Uterus (tissue), 4 donors: ENCODE measurements at places on chromosomes 5 and 9.

GRCh38 chr5:74092766-74093165, 466.8 kb downstream of the ARHGEF28 start:
- DNase-seq: no peak

DNA sequence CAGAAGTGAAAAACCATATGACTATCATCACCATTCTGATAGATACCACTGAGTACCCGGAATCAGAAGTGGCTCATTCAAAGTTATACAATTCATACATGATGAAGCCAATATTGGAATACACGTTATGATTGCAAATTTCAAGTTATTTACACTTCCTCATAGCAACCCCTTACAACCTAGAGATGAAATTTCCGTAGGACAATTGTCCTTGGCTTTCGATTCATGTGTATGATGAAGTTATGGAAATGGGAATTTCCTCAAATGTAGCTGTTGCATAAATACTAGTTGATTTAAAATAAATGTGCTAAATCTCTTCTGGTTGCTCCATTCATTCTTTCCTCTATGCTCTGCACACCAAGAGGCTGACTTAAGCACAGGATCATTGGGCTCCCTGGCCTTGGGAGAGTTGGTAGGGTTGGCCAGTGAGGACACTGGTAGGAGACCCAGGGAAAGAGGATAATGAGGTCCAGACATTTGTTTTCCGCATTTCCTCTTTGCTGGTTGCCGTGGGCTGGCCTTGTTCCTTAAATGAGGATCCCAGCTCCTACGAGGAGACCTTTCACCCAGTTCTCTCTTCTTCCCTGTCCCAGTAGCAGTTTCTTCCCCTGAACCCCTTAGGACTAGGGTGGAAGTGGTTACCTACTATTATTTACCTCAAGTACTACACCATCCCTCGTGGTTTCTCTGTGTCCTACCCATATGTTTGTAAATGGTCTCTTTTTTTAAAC, 90.3 kb downstream of the ZNF474 start:
- DNase-seq: no peak

DNA sequence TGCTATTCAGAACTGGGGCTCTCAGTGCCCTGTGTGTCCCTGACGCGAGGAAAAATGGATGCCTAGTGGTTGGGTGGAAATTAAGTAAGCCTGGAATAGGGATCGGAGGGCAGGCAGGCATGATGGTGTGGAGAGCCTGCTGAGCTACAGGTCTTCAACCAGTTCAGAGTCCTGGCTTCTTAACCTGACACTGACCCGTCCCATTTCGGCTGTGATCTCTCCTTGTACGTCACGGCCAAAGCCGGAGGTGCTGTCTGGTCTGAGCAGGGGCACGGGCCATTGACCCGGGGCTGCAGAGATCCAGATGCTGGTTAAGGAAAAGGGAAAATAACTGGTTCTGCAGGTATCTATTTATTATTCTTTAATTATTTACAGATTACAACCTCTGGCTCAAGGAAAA, 27.9 kb downstream of the RHOBTB3 start:
- no peak for DNase-seq

DNA sequence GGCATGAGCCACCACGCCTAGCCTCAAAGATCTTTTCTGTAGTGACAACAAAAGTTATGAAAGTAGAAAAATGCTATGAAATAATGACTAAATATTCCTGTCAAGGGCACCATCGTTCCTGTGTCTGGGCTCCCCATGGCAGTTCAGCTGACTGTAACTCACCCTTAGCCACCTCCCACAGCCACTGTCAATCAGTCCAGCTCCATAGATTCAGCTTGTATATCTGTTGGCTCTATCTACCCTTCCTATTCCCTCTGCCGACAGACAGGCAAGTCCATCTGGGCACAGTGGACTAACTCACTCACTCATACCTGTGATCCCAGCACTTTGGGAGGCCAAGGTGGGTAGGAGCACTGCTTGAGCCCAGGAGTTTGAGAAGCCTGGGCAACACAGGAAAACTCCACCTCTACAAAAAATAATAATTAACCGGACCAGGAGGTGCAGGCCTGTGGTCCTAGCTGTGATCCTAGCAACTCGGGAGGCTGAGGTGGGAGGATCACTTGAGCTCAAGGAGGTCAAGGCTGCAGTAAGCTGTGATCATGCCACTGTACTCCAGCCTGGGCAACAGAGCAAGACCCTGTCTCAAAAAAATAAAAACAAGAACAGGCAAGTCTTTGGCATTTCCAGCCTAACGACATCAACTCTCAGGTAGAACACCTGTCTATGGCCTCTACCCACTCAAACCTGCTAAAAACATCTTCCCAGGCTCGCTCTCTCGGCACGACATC, 6.2 kb downstream of the CAMSAP1 start:
- DNase-seq: no peak

GRCh38 chr5:170113522-170113900, 7.8 kb downstream of the FOXI1 start:
- no peak for DNase-seq

DNA sequence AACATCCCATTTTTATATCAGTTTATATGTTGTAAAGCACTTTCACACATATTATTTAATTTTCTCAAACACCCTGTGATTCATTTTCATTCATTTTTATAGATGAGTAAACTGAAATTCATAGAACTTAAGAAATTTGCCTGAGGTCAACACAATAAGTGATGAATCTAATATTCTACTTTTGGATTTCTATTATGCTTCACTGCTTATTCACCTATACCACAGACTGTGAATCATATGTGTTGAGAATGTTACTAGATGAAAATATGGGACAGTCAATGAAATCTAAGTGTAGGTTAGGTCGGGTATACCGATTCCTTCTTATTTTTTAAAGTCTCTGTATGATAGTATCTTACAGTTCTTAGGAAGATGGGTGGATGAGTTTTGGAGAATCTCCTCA, 24.8 kb downstream of the CDC37L1 start:
- DNase-seq: no peak

GRCh38 chr5:149959406-149960236, 937 bp upstream of the SLC26A2 start:
- no peak for DNase-seq

- DNase-seq: no peak
Measured at GRCh38 chr9:38058452-38059232, 10.4 kb downstream of the SHB start.

GRCh38 chr9:105932276-105932675, 237.9 kb downstream of the TMEM38B start:
- no peak for DNase-seq

DNA sequence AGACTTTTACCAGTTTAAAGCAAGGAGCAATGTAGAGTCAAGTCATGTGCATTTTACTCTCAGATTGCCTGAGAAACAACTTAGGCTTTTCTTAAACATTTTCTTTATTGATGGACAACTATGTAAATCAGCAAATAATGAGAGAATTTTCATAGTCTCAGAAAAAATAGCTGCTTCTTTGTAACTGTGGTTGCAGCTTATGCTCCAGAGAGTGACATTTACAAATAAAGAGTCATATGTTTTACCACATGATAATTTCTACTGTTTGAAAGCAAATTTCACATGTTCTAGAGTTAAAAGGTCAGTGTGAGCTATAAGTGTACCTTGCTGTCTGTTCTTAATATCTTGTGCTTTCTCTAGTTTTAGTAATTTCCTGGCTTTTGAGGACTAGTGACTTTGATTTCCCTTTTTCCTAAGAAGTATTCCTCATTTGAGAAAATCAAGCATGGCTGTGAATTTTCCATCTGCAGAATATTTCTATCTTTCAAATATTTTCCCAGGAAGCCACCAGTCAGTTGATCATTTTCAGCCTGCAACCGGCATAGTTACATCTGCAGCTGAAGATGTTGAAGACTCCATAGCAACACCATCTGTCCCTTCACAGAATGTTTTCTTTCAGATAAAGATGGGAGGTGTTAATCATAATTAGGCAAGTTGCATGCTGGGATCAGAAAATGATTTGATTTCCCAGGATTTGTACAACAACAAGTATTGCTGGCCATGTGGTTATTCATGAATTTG, 229.9 kb downstream of the SGCD start:
- no peak for DNase-seq

- no peak for DNase-seq
Measured at GRCh38 chr5:63456279-63456678, 506.0 kb downstream of the HTR1A start.

DNA sequence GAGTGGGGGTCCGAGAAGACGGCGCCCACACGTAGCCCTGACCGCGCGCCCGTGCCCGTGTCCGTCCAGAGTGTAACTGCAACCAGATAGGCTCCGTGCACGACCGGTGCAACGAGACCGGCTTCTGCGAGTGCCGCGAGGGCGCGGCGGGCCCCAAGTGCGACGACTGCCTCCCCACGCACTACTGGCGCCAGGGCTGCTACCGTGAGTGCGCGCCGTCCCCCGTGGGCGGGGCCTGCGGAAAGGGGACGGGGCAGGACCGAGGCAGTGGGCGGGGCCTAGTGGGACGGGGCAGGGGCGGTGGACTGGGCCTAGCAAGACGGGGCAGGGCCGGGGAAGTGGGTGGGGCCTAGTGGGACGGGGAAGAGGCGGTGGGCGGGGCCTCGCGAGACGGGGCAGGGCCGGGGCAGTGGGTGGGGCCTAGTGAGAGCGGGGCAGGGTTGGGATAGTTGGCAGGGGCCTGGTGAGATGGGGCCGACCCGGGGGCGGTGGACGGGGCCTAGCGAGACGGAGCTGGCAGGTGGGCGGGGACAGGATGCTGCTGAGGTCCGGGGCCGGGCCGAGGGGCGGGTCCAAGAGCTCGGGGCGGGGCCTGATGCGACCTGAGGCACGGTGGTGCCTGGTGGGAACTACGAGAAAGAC, 79.1 kb downstream of the NTNG2 start:
- DNase-seq: peak; percentile 96

DNA sequence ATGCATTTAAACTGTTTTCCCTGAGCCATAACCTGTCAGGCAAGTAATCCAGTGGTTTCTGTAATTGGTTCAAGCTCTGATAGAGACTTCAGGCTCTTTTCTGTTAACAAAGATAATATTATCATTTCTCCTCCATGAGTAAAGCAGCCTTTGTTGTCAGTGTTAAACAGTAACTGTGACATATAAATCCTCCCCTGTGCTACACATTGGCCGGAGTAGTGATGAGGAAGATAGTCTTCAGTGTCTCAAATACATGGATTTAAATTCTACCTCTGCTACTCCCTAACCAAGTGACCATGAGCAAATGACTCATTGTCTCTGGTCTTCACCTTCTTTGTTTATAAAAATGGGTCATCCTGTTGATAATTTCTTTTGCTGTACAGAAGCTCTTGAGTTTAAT, 615.5 kb upstream of the CHD1 start:
- DNase-seq: no peak

DNA sequence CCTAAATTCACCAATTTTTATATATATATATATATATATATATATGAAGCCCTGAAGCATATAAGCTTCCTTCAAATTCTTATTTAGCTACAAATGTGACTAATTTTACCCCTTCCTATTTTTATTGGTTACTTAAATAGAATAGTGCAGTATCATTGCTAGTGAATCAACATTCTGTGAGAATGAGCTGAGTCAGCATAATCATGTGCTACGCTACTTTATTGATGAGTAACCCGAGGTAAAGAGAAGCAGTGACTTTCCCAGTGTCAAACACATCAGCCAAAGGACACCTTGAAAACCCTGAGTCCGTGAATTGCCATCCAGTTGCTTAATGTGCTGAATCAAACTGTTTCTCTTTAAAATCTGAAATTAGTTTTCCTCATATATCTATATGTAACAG, 546.2 kb downstream of the DMRTA1 start:
- DNase-seq: no peak

- DNase-seq: no peak
Measured at GRCh38 chr5:93574491-93575305, 6.3 kb downstream of the NR2F1-AS1 start.

DNA sequence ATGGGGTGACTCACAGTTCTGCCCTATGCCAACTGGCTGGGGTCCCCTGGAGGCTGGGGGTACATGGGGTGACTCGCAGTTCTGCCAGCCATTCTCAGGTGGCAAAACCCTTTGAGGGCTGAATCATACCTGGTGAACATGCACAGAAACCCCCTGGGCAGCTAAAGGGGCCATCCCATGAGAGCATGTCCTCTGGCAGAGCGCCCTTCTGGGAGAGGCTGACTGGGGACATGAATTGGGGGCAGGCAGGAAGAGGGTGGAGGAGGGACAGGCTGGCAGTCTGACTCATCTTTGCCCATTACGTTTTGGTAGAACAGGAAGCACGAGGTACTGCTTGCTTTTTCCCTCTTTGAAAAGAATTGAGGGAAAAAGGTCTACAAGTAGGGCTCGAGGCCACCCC, 16.7 kb downstream of the TRAF1 start:
- DNase-seq: no peak
